Lung microvascular endothelial cell (primary cell): ENCODE measurements at places on chromosomes 7 and 10.

GRCh38 chr7:127189074-127189473 is 63.7 kb downstream of the GRM8 start:
- DNase-seq: no peak

DNA sequence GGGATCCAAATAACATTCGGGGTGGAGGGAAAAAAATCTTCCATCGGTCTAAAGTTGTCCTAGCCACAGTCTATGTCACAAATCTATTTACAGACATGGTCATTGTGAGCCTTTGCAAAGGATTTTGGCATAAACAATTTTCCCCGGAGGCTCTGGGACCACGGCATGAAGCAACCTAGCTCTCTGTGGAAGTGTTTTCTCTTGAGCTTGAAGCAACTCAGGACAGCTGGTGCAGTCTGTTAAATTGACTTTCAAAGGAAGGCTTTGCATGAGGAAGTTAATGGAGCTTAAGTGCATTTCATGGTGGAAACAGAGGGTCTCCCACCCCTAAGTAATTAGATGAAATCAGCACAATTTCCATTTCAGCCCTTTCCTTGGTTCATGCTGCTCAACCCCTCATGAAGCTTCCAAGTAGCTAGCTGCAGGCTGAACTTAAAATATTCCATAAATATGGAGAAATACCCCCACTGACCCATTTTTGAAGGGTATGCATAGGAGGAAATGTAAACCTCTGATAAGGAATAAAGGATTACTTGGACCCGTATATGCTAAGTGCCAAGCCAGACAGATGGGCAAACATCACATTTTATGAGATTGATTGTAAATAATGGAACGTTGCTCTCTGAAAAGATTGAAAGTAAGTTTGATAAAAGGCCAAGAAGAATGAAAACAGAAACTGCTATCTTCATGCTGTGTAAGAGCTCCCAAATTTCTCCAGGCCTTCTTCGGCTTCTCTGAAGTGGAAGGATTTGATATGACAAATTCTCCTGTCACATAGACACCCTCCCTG is 39.9 kb downstream of the CCDC3 start:
- no peak for DNase-seq

DNA sequence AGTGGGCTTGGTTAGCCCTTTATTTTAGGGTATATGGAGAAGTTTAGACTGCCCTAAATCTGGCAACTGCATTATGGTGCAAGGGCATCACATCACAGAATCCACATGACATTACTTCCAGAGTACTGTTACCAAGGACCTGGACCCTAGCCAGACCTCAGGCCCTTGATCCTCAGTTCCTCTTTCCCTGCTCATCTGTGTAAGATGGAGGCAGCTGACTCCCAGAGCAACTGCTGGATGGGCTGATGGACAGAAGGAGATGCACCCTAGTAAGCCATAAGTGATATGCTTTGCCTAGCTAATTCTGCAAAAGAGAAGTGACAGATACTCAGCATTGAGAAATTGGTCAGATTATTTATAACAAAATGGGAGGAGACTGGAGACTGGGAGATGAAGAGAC is 131.7 kb downstream of the DYNC1I1 start:
- DNase-seq: no peak

DNA sequence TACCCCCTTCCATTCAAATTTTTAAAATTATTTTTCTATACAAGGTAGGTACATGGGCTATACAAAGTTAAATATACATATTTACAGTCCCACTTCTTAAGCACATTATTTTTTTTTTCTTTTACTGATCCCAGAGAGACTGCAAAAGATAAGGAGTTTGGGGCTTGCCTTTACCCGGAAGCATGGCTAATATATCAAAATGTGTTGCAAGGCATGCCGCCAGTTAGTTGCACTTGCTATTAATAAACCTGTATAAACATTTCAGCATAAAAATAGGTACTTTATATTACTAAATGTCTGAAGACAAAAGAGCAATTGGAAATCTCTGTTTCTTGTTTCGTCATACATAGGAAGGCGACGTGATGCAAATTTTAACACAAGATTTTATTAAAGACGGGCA is 21.5 kb upstream of the PDLIM1 start:
- peak; percentile 69 for DNase-seq

- peak; percentile 20 for DNase-seq
Measured at GRCh38 chr7:105365541-105366534, 22.9 kb downstream of the SRPK2 start.

DNA sequence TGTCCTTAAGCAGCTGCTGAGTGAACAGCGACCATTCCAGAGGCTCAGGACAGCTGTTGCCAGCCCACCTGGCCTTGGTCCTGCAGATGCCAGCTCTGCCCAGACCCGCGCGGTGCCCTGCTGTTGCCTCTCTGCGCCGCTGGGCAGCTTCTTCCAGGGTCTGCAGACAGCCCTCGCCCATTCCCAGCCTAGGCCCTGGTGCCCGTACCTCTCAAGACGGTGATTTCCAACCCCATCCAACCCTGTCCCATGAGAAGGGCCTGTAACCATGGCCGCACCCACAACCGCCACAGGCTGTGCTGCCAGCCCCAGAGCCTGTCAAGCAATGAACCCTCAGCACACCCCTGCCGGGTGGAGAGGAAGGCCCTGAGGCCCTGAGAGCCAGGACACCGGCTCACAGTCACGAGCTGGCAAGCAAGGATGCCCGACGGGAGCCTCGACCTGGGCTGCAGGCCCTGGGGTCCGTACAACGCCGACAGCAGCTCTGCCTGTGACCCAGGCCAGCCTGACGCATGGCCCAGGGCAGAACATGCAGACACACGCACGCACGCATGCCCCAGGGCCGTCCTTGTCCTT is 231.9 kb downstream of the MAD1L1 start:
- DNase-seq: no peak

- no peak for DNase-seq
Measured at GRCh38 chr10:13765641-13766341, 179.0 kb downstream of the PRPF18 start.

GRCh38 chr7:149624006-149624405 is 126.4 kb upstream of the ZNF746 start:
- peak; percentile 58 for DNase-seq

DNA sequence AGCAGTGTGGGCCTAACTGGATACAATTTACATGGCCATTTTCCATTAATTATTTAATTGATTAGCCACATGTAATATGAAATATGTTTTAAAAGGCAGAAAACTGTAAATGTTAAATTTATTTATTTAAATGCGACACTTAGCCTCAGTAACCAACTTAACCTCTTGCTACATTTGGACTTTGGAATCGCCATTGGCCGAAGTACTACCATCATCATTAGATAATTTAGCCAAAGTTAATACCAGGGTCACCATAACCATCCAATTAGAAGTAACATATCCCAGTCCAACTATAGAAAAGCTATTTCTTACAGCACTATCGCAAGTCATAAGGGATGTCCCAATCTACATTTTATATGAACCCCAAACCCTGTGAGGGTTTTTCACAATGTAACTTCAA is 558.6 kb upstream of the IGFBP3 start:
- no peak for DNase-seq

DNA sequence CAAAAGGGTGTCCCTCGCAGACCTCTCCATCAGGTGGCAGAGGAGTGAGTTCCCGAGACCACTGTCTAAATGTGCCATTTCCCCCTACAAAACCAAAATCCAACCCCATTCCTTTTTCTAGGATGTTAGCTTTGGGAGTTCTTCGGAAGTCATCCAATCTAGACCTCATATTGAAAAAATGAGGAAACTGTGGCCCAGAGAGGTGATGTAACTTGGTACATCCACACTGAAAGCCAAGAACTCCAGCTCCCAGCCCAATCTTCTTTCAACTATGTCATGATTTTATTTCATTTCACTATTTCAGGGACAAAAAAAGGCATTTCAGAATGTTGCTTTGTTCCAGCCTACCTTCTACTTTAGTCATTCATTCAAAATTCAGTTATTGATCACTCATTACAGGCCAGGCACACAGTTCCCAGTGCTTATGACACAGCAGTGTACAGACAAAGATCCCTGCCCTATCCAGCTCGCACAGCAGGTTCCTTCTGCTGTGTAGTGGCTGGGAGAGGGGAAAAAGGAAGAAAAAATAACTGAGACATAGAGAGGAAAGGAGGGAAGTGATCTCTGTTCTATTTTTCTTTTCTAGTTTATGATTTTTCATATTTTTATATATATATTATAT is 35.8 kb downstream of the SCRN1 start:
- DNase-seq: no peak

DNA sequence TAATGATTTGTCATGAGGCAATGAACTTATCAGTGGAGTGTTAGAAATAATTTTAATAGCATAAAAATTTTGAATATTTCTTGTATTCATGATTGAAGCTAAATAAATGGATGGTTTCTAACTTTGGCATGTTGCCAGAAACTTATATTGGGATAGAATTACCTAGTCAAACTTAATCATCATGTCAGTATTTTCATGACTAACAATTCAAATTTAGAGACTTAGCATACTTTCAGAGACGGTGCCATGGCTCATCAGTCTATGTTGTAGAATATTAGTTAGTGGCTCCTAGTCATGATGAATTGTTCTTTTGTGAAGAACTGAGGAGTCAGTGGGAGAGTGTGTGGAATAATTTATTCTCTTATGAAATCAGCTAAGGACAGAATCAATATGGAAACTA is 599.6 kb upstream of the POT1 start:
- DNase-seq: no peak

DNA sequence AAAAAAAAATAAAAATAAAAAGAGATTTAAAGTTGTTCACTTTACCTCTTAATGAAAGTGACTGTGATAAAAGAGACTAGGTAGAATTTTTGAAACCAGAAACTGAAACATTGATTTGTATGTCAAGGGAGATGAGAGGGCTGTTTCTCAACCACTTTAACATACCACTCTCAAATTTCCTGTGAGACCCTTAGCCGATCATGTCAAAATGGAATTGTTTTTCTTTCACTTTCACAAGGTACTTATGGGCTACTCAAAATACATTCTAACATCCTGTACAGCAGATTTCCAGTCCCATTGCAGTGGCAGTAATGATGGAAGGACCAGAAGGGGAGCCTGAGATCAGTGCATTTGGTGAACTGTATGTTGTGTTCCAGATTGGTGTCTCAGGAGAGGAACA is 261.2 kb downstream of the PPP1R3A start:
- DNase-seq: no peak

DNA sequence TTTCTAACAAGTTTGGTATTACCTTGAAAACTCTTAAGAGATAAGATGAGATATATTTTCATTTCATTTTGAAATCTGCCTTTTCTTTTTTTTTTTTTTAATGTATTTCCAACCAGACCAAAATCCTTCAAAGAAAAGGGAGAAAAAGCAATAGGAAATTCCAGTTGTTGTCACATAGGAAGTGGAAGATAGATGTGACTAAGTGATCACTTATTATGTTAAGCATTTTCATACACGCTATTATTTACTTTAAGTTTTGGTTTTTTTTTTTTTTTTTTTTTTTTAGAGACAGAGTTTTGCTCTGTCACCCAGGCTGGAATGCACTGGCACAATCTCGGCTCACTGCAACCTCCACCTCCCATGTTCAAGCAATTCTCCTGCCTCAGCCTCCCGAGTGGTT is 197.2 kb upstream of the FRMD4A start:
- no peak for DNase-seq

GRCh38 chr7:16200591-16200990 is 220.7 kb downstream of the CRPPA start:
- DNase-seq: no peak

GRCh38 chr7:117219485-117219884 is 103.4 kb downstream of the WNT2 start:
- peak; percentile 5 for DNase-seq

DNA sequence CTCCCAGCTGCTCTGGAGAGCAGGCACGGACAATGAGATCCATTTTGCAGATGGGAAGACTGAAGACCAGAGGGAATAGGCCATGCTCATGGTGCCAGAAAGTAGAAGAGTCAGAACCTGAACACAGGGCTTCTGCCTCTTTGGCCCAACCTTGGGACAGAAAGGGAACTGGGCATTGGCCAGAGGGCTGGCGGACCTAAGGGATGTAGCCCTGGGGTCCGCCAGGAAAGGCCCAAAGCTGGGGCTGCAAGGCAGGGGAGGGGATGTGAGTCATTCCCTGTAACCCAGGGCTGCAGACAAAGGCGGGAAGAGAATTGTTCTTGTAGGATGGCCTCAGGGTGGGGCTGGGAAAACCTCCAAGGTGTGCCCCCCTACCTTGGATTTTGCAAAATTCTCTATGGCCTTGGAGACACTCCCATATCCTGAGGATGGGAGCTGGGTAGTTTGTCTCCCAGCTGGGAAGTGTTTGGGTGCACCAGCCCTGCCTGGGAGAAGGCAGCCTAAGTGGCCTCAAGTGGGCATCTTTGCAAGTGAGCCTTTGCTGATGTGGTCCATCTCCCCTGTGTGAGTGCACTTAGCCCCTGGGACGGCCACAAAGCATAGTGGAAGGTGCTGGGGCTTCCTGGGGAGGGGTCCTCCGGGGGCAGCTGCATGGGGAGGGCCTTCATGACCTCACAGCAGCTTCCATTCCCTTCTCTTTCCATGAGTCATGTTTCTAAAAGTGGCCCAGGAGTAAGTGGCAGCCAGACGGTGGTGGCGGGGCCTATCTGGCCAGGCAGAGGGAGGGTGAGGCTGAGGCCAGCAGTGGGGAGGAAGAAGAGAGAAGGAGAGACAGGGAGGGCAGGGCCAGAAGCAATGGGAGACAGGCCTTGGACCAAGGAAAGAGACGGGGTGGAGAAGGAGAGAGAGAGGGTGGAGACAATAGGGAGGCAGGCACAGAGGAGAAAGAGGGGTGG is 9.2 kb downstream of the AQP1 start:
- peak; percentile 44 for DNase-seq

DNA sequence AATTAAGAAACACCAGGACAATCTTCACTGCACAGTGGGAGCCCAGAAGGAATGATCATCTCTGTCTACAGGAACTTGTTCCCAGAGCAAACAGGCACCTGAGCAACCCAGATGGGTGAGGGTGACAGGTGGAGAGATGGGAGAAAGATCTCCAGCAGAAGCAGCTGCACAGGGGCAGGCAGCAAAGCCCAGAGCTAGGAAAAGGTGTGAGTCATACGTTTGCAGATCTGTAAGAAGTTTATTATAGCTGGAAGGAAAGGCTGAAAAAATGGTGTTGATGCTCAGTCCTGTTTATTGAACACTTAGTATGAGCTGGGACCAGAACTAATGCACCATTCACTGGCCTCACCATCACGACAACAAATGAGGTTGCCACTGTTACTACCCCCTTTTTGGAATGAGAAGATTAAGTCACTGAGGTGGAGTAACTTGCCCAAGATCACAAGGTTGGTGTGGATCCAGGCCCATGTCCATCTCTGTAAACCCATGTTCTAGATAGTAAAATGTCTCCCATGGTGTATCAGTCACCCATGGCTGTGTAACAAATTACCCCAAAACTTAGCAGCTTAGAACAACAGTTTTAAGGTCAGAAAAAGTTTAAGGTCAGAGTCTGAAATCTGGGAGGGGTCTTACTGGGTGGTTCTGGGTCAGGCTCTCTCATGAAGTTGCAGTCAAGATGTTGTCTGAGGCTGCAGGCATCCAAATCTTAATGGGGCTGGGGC is 506.9 kb downstream of the RPS24 start:
- DNase-seq: no peak

- DNase-seq: peak; percentile 86
Measured at GRCh38 chr7:66847879-66848790, 72.9 kb upstream of the TMEM248 start.

DNA sequence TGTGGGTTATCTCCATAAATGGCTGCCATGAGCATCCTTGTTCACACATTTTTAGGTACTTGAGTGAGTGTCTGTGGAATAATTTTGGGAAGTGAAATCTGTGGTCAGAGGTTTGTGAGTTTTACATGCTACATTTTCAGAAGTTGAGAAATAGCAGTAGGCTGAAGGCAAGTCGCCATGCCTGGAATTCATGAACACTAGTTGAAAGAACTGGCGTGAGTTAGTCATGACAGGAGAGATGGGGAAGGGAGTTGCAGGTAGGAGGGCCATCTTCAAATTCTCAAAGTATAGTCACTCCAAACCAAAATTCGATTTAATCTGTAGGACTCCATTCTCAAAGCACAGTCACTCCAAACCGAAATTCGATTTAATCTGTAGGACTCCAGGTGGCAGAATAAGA is 89.6 kb downstream of the EGFR start:
- DNase-seq: no peak
